Stimulated activated CD4-positive, alpha-beta T cell treated with anti-CD3 and anti-CD28 coated beads, Interleukin-2, amount 100 ng/mL, for 24 hours (primary cell): ENCODE measurements at places on chromosomes 6 and 20.
A peak's percentile ranks its signal among the peaks of the same experiment; 100 is the strongest.

DNA sequence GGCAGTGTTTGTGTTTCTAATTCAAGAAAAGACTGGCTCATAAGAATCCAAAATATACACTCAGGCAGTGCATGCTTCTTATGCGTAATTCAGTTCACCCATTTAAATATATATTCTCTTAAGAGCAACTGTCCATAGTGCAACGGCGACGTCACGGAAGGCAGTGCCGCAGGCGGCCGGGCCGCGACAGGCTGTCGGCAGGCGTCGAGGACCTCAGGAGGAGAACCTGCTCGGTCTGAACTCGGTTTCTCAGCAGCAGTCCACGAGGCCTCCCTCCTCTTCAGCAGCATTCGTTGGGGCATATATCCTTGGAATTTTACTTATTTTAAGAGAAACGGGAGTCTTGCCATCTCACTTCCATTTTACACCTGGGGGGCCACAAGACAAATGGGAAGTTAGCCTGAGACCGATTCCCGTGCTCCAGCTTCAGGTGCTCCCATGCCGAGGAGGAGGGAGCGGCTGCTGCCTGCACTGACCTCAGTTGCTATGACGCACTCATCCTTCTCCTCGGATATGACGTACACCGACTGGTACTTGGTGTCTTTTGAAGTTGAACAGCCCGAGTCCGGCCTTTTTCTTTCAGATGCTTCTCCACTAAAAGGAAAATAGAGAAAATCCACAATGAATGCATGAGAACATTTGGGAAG is 8.2 kb downstream of the DLL1 start:
- DNase-seq, result no peak

- DNase-seq, result peak; percentile 89
Observed at GRCh38 chr6:44247338-44248302, 719 bp downstream of the HSP90AB1 start.

- DNase-seq, result no peak
Observed at GRCh38 chr20:15611541-15611940, 961.7 kb downstream of the KIF16B start.

DNA sequence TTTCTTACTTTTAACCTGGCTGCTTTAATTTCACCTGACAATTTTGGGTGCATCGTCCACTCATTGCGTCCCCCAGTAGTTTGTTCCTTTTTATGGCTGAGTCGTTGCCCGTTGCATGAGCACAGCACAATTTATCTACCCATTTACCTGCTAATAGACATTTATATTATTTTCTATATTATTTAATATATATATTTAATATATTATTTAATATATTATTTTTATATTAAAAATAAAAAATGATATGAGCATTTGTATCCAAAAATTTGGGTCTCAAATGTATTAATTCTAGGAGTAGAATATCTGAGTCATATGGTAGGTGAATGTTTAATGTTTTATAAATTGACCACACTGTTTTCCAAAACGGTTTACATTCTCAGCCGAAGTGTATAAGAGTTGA is 300.2 kb downstream of the THBS2 start:
- no peak for DNase-seq

- DNase-seq, result no peak
Observed at GRCh38 chr20:41881466-41882046, 263.4 kb upstream of the CHD6 start.

GRCh38 chr6:148709577-148709976 is 37.3 kb upstream of the UST start:
- no peak for DNase-seq
